HFF-Myc (cell line): ENCODE measurements at places on chromosomes 4 and X.

DNA sequence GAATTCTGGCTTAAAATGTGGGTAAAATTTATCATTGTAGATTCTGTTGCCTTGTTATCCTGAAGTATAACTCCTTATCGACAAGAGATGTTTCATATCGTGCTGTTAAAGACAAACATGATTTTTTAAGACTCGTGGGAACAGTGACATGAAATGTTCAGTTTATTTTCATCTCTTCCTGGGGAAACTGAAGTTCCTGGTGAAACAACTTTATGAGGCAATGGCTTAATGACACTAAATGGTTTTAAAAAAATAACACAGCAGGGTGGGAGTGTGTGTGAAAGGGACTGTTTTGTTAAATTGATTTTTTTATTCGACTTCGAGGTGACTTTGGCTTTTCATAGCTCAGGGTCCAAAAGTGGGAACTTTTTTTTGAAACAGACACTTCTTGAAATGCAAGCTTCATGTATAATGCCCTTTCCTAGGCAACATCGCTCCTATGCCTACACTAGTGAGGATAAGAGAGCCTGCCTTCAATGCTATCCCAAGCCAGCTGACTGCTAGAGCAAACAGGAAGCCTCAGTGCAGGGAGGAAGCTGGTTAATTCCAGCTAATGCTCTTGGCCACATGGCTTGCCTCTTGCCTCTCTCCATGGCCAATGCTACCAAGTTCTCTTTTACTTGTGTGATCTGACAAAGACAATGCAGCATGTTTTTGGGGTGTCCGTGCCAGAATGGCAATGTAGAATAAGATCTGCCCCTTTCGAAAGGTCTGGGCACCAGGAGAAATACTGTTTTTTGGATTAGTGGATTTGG, 80.9 kb upstream of the PLAC1 start:
- no peak for DNase-seq

GRCh38 chrX:23334848-23335599, at the start of gene PTCHD1:
Gene PTCHD1, plus strand, starts transcription at chrX:23334849. Its CDS starts 27 bp downstream, at chrX:23334876.
- no peak for DNase-seq

DNA sequence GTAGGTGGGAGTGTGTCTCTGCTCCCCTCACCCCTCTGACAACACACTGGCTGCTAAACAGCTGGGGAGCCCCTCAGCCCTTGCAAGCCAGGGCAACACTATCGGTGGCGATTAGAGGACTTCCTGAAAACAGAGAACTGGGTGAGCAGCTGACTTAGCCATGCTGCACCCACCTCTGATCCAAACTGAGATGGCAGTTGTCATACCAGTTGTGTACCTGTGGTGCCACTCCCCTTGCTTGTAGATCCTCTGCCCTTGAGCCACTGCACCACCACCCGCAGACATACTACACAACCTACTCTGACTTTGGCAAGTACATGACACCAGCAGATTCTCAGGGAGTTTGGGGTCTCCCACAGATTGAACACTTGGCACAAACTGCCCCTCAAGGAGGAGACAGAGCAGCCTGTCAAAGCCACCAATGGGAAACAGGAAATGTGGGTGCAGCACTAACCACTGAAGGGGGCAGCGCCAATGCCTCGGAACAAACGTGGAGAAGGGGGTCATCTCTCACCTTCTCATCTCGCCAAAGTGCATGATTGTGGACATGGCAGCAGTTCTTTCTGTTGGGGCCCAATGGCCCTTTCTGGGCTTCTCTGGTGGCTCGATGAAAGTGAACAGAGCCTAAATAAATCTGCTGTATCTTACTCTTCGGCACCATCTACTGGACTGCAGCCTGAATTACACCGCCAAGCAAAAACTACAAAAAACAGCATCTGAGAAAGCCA, 119.8 kb downstream of the NEK1 start:
- peak; percentile 19 for DNase-seq

GRCh38 chr4:138256608-138257007, 14.5 kb upstream of the SLC7A11 start:
- no peak for DNase-seq

DNA sequence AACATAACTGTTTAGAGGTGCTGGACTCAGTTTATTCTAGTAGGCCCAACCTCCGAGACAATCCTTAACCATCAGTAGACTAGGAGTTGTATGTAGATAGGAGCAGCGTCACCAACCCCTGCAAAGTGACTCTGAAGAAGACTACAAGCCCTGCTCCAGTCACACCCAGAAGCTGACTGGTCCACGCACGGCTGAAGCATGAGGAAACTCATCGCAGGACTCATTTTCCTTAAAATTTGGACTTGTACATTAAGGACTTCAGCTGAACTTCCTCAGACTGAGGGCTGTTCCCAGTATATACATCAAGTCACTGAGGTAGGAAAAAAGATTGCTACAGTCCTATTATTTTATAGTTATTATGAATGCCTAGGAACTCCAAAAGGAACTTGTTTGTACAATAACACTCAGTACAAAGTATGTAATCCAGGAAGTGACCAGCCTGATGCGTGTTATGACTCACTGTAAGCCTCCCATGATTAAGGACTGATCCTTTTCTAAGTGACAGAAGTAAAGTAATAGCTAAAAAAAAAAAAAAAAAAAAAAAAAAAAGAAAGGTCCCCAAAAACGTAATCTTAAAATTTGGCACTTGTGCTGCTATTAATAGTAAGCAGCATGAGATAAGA, 41.6 kb upstream of the UGT2B7 start:
- peak; percentile 30 for DNase-seq

DNA sequence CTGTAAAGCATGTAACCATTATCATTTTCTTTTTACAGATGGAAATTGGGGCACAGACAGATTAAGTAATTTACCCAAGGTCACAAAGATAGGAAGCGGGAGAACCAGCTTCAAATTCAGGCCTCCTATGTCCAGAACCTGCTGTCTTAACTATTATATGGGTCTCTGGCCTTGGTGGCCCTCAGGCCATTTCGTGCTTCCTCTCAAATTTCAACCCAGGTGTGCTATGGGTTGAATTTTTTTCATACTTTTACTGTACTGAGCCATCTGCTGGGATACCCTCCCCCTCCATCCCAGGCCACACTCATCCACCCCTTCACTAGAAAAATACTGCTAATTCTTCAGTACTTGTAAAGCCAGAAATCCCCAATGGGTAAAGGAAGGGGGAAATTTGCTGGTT, 42.3 kb downstream of the KLF3 start:
- DNase-seq, result no peak

- DNase-seq, result no peak
These were observed 336.2 kb downstream of the SLC7A11 start for GRCh38 chr4:137905930-137906329.

DNA sequence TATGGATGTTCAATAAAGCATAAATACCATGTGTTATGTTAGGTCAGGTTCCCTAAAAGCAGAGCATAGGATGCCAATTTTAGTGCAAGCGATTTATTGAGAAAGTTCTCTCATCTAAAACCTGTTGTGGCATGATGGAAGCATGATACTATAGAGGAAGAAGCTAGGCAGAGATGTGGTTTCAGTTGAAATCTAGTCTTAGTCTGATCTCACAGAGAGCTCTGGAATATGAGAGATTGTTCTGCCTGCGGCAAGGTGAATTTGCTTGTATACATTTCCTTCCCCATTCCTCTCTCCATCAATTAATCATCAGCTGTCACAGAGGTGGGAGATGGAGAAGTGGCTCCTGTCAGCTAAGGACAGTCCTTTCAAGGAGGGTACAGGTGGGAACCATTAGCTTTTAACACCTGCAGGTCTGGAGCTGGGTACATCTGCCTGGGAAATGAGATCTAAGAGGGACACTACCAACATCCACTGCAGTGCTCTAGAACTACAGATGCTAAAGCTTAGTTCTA, 252.4 kb downstream of the CFAP299 start:
- DNase-seq, result no peak

- peak; percentile 25 for DNase-seq
These were observed at the start of gene SULT1B1 for GRCh38 chr4:69760455-69760854. Gene SULT1B1, minus strand, starts transcription at chr4:69760620. Its CDS starts 5,403 bp downstream, at chr4:69755217.

DNA sequence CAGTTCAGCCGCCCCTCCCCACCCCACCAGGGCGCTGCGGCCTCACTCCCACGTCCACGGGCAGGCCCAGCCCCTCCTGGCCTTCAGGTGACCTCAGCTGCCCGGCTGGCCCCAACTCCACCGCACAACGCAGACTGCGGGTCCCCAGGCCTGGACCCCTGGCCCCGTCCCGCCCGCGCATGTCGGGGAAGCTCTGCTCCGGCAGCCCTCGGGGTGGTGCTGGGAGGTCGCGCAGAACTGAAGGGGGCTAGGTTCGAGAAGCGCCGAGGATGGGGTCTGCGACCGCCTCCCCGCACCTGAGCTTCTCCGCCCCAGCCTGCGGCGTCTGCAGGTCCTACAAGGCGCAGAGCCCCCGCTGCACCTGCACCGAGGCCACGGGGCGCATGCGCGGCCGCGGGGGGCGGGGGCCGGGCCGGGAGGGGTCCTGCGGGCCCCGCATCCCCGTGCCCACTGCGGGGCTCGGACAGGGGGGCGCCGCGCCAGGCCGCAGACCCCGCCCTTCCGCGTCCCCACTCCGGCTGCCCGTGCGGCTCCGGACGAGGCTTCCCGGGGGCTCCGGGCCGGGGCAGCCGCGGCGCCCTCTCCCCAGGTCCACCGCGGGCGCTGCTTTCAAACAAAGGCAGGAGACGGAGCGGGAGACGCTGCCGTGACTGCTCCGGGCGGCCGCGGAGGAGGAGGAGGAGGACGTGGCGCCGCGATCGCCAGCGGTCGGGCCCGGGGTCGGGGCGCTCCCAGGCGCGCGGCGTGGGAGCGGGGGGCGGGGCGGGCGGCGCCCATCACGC, 672 bp upstream of the NAT8L start:
- no peak for DNase-seq

DNA sequence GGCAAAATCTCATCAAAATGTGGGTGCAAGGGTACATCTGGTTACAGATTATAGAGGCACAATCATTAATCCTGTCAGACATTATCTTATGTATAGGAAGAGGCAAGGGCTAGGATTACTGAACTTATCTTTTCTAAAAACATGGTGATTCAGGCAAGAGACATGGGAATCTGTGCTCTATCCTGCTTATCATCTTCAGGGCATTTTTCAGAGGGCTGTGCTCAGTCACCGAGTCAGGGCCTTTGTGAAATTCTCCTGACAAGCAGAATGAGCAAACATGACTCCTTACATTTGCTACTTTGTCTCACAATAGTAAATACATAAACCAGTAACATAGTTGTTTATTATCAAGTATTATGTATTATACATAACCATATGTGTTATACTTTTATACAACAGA, 84.2 kb upstream of the KCTD8 start:
- DNase-seq, result no peak

DNA sequence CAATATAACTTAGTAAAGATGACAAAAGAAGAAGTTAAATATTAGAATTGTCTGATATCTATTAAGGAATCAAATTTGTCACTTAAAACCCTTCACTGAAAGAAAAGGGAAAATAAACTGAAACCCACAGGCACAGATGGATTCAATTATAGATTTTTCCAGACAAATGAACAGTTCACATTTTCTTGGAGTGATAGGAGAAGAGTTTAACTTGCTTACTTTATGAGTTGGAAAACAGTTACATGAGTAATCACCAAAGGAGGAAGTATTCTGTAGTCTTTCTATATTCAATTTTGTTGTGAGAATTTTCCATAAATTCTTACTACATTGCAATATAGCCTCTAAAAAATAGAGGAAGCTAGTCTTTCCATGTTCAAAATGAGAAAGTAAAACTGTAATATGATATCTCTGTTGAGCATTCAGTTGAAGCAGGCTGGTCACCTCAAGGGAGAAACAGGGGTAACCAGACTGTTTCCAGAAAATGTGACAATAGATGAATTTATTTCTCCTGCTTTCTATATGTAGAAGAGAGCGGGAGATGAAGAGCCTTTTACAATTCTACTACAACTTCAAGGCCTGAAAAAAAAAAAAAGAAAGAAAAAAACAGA, 330.3 kb upstream of the EPHA5 start:
- no peak for DNase-seq

- no peak for DNase-seq
These were observed 65.9 kb downstream of the MTHFD2L start for GRCh38 chr4:74223801-74224200.

DNA sequence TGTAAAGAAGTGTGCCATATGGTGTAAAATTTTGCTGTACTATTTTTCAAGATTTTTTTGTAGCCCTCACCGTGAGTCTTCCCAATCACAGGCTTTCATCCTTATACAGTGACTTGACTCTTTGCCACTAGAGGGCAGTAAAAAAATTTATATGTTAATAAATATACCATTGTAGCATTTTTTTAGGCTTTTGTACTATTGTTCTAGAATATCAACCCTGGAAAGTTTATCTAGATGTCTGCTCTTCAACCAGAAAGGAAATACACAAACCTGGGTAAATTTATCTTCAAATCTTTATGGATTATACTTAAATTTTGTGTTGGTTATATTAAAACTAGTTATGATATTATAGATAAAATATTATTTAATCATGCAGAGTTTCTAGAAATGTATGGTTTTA, 235.3 kb downstream of the TENM3 start:
- peak; percentile 9 for DNase-seq

DNA sequence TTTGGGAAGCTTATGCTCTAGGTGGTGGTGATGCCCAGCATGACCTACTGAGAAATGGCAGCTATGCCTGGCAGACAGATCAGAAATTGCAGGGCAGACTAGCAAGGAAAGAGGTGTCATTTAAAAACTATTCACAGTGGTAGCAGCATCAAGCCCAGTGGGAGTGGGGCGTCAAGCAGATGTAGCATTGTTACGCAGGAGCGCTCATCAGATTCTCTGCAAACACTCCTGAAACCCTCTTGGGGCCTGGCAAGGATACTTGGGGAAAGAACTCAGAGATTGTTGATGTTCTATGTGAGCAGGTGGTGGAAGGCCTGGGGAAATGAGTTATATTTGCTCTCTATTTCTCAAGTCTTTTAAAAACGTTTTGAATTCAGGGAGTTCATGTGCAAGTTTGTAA, 437.6 kb downstream of the RAPGEF2 start:
- no peak for DNase-seq

- DNase-seq, result no peak
These were observed 74.8 kb upstream of the SLIT2 start for GRCh38 chr4:20176881-20177280.

GRCh38 chr4:84971319-84971932, 4.9 kb upstream of the WDFY3 start:
- DNase-seq, result no peak

- DNase-seq, result no peak
These were observed 25.1 kb upstream of the HS6ST2 start for GRCh38 chrX:132983496-132983895.

DNA sequence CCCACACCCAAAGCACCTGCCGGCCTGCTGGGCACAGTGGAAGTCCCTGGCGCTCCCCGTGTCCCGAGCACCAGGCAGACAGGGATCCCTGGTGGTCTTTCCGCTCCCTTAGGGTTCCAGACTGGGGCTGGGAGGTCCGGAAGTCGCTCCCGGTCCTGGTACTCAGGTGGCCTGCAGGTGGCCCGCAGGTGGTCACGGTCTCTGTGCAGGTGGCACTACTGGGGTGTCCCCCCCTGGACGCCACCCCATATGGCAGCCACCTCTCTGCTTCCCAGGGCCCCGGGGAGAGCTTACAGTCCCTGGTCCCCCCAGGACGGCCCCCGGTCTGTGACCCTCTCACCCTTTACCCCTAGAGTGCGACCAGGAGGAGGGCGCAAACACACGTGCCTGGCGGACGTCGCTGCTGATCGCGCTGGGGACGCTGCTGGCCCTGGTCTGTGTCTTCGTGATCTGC, 13.6 kb downstream of the SLC25A6 start:
- no peak for DNase-seq
